ENCODE measurements at places on chromosomes 1 and 21.

DNA sequence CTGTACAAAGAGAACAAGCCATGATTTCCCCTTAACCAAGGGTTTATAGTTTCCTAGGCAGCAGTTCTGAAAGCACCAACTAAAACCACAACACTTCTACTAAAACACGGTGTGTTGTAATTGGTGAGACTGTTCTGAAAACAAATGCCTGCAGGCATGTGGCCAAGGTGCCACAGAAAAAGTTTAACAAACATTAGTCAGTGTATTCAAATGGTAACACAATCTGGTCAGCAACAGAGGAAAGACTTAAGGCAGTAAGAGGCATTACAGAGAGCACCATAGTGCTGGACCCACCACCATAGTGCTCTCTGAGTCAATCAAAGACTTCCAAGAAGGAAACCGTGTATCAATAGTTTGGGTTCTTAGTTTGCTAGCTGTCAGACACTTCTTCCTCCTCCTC, 16.7 kb downstream of the SNIP1 start:
- no peak for DNase-seq

DNA sequence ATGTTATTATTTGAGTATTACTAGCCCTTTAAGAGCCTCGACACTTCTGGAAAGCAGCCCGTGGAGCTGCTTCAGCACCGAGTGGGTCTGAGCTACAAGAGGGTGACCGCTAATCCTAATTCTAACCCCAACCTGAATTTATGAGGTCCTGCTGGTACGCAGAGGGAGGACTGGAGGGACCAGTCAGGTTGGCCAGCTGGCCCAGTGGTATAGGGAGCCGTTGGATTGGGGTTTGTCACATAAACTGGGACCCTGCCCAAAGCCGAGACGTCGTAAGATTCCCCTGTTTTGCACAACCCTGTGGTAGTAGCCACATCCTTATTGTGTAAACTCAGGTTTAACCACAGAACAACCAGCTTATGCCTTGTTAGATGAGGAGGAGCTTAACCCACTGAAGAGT, 60.8 kb upstream of the F3 start:
- DNase-seq, result no peak

- DNase-seq, result no peak
Measured at GRCh38 chr1:9376886-9377333, 84.2 kb downstream of the SPSB1 start.

DNA sequence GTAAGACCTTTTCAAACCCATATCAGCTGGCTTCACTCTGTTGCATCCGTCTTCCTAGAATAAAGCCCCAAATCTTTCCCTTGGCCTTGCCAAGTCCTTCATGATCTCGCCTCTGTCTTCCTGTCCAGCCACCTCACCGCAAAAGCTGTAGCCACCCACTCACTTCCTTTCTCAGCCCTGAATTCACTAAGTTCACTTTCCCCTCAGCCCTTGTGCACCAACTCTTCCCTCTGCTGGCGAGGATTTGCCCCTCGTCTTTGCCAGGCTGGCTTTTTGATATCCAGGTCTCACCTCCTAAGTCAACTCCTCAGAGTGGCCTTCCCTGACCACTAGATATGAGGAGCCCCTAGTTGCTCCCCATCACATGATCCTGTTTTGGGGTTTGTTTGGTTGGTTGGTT, 3.9 kb upstream of the COL16A1 start:
- no peak for DNase-seq

GRCh38 chr1:160836981-160837557, 25.6 kb downstream of the CD244 start:
- DNase-seq, result no peak
